ENCODE measurements at places on chromosomes 5 and 9.

DNA sequence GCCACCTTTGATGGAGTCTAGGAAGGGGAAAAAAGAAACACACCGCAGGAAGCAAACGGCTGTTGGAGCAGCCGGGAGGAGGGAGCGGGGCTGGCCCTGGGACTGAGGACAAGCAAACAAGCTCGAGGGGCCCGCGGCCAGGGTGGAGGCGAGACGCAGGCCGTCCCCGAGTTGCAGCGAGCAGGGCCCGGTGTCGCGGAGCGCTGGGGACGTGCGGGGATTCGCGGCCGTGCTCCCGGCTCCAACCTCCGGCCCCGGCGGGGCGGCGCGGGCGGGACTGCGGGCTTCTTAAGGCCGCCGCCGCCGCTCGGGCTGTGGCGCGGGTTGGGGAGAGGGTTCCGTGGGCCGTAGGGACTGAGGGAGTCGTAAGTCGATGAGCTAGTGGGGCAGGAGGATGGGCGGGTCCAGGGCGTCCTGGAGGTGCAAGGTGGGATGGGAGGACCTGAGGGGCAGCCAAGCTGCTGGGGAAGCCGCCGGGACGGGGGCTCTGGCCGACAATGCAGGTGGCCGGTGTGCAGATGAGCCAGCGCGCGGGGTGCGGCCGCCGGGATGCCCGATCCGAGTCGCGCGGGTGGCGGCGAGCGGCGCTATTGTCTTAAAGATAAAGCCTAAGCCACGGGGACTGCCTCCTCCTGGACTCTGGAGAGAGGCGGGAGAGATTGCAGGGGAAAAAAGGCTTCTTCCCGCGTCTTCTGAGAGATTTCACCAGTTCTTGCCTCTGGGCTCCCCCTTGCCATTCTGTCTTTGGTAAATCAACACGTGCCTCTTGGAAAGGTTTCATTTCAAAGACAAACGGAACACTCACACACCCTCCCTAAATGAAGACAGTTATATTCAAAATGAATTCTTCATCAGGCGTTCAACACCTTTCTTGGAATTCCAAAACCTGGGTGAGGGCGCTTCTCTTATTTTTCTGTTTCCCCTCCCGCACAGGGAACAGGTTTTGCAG is 1.6 kb upstream of the HAPLN1 start:
- peak; percentile 18 for DNase-seq

DNA sequence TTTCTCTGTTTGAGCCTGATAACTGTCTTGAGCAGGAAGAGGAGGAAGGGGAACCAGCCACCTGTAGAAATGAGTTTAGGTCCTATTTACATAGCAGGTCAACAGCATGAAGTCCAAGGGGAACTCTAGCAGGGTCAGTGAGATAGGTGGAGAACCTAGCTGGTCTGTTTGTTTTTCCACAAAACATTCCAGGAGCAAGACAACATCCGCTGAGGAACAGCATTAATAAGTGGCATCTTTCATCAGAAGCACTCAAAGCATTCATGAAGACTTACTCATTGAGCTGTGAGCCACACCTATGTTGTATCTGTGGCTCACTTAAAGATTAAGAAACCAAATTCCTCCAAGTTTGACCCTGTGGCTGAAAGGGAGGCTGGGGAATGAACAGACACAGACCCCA is 115.9 kb downstream of the ACTBL2 start:
- DNase-seq, result no peak

DNA sequence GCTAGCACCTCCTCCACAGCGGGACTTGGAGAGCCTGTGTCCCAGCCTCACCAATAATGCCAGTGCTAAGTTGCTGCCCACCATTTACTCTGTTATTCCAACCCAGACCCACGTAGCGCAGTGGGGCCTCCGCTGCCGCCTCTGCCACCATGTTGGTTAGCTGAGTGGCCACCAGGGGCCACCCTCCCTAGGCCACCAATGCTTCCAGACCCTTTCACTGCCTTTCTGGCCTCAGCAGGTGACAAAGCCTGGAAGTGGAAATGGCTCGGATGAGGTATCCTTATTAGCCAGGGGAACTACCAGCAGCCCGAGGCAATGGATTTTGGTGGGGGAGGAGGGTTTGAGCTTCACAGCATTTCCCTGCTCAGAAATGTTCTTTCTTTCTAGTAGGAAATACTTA is 110.1 kb downstream of the OSTF1 start:
- no peak for DNase-seq

GRCh38 chr5:157624144-157624543 is 28.1 kb downstream of the SOX30 start:
- no peak for DNase-seq

DNA sequence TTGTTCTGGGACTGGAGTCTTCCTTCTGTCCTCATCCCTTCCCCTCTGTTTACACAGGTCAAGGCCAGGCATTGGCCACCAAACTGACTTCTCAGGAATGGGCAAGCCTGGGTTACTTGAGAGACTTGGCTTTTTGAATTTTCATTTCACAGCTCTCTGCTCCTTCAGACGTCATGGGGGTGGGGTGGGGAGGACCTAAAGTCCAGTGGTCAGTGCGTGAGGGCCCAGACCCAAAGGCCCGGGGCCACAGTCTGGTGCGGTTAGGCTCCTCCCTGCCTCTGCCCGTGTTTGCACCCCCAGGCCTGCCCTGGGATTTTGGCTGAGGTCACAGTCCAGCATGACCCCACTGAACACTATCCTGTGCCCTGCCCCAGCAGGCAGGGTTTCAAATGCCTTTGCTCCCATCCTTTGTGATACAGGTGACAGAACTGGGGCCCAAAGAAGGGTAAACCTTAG is 4.1 kb upstream of the CXXC5 start:
- DNase-seq, result no peak

- DNase-seq, result no peak
These were observed 649 bp upstream of the GLE1 start for GRCh38 chr9:128503870-128504269.

GRCh38 chr9:80449513-80449912 is 877.7 kb downstream of the TLE4 start:
- DNase-seq, result no peak

DNA sequence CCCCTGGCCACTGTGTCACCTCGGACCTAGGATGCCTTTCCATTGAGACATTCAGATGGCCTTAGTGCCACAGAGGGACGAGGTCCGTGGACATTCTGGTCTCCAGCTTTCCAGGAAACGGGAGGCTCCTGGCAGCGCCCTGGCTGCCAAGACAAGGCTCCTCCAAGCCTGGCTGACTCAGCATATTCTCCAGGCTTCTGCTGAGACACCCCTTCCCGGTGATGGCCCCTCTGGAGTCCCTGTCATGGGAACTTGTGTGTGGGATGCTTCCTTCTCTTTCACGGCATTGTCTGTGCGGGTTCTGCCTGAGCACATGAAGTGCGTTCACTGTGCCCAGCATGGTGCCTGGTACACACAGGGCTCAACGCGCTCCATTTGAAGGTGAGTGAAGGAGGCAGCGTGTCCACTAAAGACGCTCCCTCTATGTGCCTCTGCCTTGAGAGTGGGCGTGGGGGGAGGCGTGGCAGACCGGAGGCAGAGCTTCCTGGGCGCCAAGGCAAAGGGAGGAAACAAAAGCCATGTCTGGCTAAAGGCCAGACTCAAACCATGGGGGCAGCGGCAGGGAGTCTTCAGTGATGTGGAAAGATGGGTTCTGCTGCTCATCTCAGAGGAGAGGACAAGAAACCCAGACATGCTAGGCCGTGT is 46.4 kb upstream of the PRRC2B start:
- DNase-seq, result no peak

DNA sequence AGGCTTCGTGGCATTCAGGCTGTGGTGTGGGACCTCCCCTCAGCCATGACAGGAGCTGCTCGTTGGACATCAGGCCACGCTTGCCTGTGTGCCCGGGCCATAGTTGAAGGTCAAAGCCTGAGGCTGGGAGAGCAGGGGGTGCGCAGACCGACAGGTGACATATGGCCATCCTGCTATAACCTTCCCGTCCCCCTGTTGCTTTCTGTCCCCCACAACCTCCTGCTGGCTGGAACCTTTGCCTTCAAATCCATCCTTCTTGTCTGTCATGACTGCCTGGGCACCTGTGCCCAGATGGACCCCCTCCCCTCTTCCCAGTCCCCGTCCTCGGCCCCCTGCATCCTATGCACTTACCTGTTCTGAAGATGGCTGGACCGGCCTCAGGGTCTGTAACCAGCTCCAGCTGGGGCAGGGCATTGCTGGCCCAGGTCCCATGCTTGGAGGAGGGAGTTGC is 83.2 kb downstream of the WNK2 start:
- no peak for DNase-seq

GRCh38 chr9:128072144-128073021 is 4.4 kb downstream of the SLC25A25 start:
- peak; percentile 84 for DNase-seq

Measured in hematopoietic multipotent progenitor cell (in vitro differentiated cells).